ENCODE measurements at places on chromosomes 12 and 14.

- no peak for DNase-seq
Measured at GRCh38 chr12:117019866-117020265, 79.3 kb downstream of the TESC start.

- no peak for DNase-seq
Measured at GRCh38 chr12:105470601-105471000, 140.1 kb downstream of the C12orf75 start.

GRCh38 chr14:90664911-90665310 is 151.3 kb downstream of the TTC7B start:
- DNase-seq = no peak

DNA sequence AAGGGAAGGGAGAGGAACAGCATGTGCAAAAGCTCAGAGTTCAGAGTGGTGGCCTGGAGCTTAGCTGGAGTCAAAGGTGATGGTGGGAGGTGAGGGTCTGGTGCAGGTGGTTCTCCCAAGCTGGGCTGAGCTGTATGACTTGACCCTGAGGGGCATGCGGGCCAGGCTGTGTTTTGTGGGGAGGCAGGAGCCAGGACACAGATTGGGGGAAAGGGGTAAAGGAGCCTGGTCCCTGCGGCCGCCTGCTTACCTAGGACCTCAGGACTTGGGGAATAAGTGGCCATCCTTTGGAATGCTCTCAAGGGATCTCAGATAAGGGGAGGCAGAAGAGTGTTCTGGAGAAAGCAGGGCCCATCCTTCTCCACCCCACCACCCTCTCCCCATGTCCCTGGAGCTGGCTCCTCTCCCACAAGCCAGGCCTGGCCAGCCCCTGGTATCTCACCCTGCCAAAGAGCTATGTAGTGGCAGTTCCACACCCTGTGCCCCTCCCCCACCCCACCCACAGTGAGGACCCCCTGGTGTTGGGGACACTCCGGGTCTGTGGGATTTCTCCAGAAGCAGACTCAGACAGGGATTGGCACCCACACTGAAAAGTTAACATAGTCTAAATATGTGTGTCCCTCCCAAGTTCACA is 19.9 kb upstream of the CEP170B start:
- DNase-seq = no peak

- DNase-seq = no peak
Measured at GRCh38 chr12:132264086-132265010, 65.0 kb downstream of the GALNT9 start.

- no peak for DNase-seq
Measured at GRCh38 chr12:116427200-116427930, 131.8 kb upstream of the MAP1LC3B2 start.

- no peak for DNase-seq
Measured at GRCh38 chr12:7557227-7557626, 53.6 kb upstream of the CD163 start.

GRCh38 chr12:13039328-13039956 is 4.7 kb upstream of the FAM234B start:
- no peak for DNase-seq

DNA sequence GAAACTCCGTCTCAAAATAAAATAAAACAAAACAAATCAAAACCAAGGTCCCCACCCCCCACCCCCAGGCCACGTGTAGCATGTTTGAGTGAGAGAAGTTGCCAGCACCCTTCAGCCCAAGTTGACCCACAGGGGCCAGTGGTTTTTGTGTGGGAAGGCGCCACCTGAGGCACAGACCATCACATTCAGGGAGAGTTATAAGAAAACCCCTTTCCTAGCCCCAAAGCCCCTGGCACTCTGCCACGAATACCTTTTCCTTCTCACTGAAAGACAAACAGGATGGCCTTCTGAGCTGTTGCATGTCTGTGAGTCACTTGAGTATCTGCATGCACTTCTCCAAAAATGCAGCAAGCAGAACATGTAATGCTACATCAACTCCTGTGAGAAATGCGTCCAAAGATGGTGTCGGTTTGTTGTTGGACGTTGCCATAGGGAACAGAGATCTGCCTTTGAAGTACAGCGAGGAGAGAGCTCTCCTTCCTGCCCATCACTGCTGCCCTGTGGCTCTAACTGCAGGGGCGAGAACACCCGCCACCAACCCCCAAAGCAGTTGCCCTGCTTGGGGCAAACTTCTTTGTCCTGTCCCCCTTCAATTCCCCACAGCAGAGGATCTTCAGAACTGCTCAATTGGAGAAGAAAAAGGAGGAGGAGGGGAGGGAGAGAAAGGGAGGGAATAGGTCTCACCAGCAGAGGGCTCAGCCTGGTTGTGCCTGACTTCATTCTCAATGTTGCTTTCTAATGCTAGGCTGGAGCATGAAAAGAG is 2.7 kb upstream of the TRAF3 start:
- peak; percentile 70 for DNase-seq

- no peak for DNase-seq
Measured at GRCh38 chr12:3171195-3171591, 94.0 kb downstream of the TSPAN9 start.

DNA sequence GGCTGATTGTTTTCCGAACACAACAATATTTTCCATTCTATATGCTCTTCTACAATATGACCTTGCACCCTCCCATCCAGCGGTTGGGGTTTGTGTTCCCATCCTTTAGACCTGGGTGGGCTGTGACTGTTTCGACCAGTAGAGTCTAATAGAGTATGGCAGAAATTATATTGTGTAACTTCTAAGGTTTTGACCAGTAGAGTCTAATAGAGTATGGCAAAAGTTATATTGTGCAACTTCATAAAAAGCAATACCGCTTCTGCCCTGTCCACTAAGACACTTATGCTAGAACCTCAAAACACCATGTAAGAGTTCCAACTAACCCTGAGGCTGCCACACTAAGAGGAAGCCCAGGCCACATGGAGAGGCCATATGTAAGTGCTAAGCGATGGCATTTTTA is 719.7 kb upstream of the TBX3 start:
- DNase-seq = no peak

DNA sequence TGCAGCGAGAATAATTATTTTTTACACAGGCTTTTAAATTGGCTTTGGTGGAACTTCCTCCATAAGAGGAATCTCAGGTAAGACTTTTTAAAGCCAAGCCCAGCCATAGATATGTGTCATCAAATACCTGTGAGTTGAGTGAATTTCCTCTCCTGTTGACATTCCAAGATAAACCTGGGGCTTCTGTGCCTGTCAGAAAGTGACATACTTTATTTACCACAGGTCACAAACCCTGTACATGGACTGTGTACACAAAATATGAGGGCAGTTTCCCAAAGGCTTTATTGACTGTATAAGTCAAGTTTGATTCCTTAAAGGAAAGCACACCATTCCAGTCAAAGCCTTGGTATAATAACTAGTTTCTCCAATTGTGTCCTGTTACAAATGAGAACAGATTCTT is 25.9 kb upstream of the SRSF5 start:
- DNase-seq = no peak

DNA sequence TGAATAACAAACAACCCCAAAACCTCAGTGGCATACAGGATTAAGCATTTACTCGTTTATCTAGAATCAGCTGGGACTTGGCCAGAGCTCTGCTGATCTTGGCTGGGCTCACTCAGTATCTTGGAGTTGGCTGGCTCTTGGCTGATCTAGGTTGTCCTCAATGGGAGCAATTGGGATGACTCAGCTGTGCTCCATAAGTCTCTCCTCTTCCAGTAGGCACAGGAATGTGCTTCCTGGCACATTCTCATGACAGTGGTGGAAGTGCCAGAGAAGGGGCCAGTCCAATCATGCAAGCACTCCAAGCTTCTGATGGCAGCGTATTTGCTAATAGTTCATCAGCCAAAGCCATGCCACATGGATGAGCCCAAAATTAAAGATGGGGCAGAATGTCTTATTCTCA is 41.7 kb upstream of the ANO4 start:
- DNase-seq = no peak

DNA sequence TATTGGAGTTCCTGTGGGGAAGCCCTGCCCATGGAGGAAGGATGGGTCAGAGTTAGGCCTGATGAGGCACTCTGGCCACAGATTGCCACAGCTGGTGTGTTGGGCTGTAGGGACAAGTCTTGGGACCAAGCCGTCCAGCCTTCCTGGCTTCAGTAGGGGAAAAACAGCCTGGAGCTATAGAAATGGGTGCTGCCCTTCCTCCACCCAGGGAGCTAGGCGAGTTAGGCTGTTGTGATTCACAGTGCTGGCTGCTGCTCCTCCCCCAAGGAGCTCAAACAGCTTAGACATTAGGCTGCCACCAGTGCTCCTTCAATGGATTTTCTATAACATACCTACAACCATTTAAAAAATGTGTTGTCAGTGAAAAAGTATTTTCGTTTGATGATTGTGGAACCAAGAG is 274.3 kb downstream of the RPL10L start:
- no peak for DNase-seq

GRCh38 chr12:79885911-79886490 is 48.9 kb downstream of the PPP1R12A start:
- no peak for DNase-seq

GRCh38 chr12:114938487-114939210 is 254.7 kb upstream of the TBX3 start:
- no peak for DNase-seq

GRCh38 chr12:8483079-8483478 is 27.3 kb downstream of the CLEC6A start:
- peak; percentile 44 for DNase-seq

DNA sequence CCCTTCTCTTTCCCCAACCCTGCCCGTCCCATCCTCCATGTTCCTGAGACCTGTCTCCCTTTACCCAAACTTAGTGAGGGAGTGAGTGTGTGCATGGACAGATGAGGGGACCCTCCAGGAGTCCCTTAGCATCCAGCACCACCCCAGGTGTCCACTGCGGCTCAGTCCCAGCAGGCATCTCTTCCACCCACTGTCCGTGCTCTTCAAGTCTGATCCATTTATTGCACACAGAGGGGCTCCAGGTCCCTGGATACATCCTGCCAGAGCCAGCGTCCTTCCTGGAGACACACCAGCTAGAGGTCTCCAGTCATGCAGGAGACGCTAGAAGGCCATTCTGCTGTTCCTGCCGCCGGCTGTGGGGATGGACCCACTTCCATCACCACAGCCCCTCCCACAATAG is 239.2 kb downstream of the ADGRD1 start:
- no peak for DNase-seq

All from Jurkat, Clone E6-1 (cell line).